SW 1271 (cell line): ENCODE measurements at places on chromosomes 4 and X.

DNA sequence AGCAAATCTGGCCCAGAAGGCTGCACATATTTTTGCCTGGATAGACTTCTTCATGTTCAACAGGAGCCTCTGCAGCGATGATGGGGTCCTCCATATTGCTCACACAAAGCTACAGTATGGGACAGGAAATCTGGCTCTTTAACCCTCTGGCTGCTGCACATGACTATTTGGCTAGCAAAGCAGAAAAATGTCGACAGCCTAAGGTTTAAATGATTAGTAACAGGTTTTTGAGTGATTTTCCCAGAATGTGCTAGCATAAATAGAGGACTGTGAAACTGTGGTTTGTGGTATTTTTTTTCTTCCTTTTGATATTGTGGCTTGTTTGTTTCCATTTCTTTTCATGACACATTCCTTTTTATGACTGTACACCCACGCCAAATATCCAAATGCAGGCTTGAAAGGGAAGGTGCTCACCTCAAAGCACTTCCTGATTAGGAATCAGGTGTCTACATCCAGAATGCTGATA is 120.2 kb upstream of the GK2 start:
- no peak for DNase-seq

DNA sequence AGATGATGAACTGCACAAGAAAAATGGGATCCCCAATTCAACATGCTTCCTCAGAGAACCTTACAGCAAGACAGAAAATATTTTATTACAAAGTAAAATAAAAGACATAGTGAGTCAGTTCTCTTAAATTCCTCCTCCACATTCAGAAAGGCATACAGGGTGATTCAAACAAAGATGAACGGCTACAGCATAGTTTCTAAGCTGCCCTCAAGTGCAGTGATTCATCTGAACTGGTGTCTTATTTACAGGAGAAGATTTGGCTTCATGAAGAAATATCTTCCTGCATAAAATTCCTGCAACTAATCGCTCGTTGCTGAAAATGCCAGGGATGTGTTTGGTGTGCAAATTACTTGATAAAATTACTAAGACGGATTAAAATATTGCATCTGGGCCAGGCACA is 103.6 kb downstream of the PRKX start:
- no peak for DNase-seq

- DNase-seq, result no peak
These were observed 60.5 kb downstream of the FGFBP1 start for GRCh38 chr4:15878011-15878410.

- no peak for DNase-seq
These were observed 71.1 kb downstream of the COL25A1 start for GRCh38 chr4:109231331-109231730.

DNA sequence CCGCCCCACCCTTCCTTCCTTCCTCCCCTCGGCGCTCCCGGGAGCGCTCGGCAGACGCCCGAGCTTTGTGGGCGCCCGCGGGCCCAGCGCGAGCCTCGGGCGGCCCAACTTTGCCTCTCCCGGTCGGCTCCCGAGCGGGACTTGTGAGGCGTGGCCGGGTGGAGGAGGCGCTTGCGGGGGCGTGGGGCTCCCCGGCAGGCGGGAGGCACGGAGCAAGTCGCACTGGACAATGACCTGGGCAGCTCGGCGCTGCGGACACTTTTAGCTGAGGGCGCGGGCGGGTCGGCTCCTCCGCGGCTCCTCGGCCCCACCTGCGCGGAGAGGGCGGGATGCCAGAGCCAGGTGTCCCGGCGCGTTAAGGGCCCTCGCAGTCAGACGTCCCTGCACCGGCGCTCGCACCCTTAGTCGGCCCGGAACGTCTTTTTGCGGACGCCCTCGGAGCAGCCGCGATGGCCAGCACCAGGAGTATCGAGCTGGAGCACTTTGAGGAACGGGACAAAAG is 385 bp downstream of the DCLK2 start:
- no peak for DNase-seq

GRCh38 chrX:124369722-124370121 is 23.4 kb downstream of the SH2D1A start:
- DNase-seq, result no peak

DNA sequence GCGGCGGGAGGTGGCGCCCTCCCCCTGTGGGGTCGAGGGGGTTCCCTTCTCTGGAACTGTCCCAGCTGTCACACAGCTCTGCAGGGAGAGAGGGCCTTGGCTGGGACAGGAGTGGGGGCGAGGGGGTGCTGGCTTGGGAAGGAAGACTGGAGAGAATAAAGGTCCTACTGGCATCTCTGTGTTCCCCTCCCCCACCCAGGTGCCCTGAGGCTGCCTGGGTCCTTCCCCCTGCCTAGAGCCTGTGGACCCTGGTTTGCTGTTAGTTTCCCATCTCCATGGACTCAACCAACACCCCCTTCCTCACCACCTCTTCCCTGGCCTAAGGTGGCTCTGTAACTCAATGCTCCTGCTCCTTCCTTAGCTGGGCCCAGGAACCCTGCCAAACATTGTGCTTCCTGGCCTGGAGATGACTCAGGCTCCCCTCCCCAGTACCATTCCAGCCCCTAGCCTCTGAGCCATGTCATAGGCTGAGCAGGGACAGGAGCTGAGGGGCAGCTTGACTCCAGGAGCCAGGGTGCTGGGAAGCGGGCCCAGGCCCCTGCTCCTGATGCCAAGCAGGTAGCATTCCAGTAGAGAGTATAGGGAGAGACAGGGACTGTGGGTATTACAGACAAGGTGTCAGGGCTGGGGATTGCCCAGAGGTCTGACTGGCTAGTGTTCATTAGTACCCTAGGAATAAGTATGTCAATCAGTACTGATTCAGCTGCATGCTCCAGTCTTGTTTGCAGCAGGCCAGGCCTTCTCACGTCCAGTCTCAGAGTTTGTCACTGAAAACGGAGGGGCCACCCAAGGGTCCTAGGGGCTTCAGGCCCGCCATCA is 100.7 kb downstream of the EFNB1 start:
- DNase-seq, result no peak

DNA sequence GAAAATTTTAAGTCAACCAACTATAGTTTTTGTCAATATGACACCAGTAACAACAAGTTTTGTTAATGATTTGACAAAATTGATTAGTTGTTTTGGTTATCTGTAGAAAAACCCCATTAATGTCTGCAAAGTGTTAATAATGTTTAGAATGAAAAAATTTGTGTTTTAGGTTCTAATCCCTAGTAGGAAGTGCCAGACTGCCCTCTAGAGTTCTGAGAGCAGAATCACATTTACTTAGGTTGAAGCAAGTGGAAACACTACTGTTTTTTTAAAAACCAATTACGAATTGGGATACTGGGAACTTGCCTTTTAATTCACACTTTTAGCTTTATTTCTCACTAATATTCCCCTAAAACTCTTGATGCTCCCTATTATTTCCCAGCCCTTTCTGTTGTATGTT is 101.1 kb upstream of the CYLC1 start:
- DNase-seq, result no peak

DNA sequence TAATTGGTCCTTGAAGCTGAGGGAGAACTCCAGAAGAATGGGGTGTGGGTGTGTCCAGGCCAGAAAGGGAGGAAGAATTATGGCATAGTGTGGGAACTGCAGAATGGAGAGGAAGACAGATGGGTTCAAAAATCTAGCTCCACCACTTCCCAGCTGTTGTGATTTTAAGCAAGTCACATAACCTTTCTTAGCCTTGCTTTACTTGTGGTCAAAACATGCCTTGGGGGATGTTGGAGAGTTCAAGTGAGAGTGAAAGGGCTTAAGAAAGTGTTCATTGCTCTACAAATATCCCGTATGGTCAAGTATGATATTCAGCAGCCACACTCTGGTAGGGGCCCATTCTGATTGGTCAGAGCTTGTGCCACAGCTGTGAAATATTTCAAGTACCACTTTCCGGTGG is 15.0 kb upstream of the STARD8 start:
- no peak for DNase-seq

- DNase-seq, result peak; percentile 2
These were observed 17.2 kb downstream of the RASGEF1B start for GRCh38 chr4:81454499-81454898.

DNA sequence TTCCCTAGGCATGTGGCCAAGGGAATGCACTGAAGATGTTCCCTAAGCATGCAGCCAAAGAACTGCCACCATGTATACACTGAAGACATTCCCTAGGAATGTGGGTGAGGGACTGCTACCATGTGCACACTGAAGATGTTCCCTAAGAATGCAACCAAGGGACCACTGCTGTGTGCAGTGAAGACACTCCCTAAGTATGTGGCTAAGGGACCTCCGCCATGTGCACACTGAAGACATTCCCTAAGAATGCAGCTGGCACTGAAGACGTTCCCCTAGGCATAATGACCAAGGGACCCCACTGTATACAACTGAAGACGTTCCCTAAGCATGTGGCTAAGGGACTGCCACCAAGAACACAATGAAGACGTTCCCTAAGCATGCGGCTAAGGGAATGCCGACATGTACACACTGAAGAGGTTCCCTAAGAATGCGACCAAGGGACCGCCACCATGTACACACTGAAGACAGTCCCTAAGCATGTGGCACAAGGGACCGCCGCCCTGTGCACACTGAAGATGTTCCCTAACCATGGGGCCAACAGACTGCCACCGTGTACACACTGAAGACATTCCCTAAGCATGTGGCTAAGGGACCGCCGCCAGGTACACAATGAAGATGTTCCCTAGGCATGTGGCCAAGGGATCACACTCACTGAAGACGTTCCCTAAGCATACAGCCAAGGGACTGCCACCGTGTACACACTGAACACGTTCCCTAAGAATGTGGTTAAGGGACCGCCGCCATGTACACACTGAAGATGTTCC is 25.6 kb downstream of the DHRSX start:
- no peak for DNase-seq

DNA sequence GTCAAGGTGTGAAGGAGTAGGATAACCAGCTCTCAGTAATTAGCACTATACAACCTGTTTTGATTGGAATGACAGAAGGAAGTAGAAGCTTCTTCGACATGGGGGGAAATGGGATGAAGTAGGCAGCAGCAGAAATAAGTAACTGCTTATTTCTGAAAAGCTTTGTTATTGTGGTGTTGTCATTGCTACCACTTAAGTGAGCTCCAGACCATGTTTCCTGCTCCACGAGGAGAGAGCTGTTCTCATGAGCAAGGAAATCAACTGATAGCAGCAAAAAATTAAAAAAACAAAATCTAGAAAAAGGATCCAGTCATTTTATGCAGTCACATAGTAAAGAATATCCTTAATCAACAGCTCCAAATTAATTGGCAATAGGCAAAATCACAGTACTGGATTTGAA is 106.1 kb upstream of the TLL1 start:
- DNase-seq, result no peak

DNA sequence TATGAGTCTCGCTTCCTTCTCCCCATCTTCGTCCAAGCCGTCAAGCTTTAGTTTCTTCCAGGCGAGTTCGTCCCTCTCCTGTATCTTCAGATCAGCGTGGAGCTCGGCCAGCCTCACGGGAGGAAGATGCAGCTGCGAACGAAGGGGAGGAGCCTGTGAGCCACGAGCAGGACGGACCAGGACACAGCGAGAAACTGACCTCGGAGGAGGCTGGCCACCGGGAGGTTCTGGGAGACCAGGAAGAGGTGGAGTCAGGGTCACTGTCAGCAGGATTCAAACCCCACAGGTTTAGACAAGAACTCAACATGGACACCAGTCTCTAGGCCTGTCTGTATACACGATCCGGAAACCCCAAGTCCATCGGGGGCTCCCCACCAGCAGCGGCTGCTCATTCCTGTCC is 7.3 kb downstream of the LRPAP1 start:
- no peak for DNase-seq

DNA sequence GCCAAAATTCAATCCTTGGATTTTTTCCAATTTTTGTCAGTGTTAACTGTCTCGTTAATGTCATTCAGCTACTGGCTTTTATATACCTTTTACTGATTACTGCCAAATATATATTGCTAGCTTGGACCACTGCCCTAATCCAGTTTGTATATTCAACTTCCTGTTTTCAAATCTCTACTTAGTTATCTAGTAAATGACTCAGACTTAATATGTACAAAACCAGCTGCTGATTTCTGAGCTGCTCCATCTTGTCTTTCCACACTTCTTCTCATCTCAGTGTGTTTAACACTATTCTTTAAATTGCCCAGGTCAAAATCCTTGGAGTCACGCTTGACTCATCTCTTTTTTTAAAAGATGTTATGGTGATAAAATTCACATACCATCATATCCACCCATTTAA is 1196.7 kb downstream of the RAPGEF2 start:
- DNase-seq, result no peak

DNA sequence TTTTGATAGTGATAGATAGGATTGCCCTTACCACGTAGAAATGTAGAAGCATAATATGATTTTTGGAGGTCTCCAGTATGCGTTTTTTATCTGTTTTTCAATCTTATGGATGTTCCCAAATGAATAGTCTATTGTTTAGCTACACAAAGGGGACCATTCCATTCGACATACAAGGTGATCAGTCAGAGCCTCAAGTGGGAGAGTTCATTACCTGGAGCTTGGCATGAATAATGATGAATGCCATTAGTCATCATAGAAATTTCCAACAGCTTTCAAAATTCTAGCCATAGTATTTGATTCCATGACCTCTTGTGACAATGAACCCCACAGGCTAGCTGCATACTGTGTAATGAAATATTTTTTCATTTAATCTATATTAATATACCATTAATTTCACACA is 123.6 kb downstream of the PDHA2 start:
- DNase-seq, result no peak

DNA sequence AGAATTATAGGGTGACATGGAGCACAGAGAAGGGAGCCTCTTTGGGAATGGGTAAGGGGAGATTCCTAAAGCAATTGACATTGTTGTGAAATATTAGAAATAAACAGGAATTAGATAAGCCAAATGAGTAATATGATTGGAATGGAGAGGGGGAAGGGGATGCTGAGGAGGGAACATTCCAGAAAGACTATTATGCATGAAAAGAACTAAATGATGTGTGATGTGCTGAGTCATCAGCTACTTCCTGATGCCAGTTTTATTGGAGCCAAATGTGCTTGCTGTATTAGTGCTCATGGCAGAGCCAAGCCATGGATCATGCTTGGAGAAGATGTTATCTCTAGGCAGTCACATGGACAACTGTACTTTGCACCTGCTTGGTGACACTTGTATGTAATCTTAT is 189.0 kb upstream of the HCCS start:
- DNase-seq, result peak; percentile 24

GRCh38 chr4:114389070-114389685 is 209.4 kb upstream of the UGT8 start:
- DNase-seq, result no peak

DNA sequence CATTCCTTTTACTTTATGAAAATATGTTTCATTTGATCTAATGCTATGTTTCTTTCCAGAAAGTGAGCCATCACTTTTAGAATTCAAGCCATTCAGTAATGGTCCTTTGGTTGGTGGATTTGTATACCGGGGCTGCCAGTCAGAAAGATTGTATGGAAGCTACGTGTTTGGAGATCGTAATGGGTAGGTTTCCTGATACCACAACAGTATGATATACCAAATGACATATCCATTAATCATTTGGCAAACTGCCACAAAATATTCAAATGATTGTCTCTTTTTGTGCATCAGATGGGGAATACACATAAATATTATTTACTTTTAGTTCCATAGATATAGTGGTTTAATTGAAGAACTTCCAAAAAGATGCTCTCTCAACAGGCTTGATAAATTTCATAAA is 68.2 kb downstream of the HHIP start:
- DNase-seq, result no peak
